ENCODE measurements at places on chromosomes 1 and 21. TPM values are rescaled to one million over a fixed set of nuclear protein-coding genes. Genes with fewer than 3 reads are reported as not detected.

LCE1D gene
- not detected for total RNA-seq

PTGS2 gene
- 0.37 TPM for total RNA-seq

PAX7 gene
- 0.09 TPM for total RNA-seq

- DNase-seq = peak; percentile 48
Observed at GRCh38 chr1:23013657-23014056, 2.0 kb downstream of the TEX46 start.

APCS gene
- total RNA-seq = not detected

- no peak for DNase-seq
Observed at GRCh38 chr1:234631721-234632125, 21.7 kb upstream of the IRF2BP2 start.

DNA sequence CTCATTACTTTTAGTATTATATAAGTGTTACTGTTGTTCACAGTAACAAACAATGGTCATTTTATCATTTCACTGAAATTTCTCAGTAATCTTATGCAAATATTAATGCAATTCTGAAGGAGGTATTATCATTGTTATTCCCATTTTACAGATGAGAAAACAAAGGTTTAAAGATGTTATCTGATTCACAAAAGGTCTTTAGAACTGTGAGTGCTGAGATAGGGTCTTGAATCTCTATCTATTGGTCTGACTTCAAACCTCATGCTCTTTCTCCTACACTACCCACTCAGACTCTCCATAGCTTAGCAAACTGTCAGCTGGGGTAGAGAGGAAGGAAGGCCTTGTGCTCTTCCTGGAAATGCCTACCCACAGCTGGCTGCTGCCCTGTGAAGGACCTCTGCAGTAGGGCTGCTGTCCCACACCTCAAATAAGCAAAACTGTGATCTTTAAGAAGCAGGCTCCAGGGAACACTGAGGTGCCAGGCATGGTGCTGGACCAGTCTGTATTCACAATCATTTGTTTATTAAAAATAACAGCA lies 6.2 kb upstream of the OSCP1 start:
- no peak for DNase-seq

VWA5B1 gene
- not detected for total RNA-seq

DNA sequence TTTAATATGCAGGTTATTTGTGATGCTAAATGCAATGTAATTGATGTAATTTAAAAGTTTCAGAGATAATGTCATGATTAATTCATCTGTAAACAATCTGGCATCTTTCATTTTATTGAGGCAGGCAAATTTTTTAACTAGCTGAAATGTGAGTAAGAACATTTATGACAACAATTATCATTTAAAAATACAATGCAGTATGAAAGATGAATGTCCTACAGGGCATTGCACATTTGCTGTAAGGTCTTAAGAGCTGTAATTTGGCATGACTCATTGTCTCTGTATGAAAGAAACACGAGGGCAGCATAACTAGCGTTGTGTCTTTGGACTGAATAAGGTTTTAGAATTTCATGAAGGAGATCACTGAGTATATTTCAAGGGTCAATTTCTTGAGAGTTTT lies 642.8 kb downstream of the PLA2G4A start:
- no peak for DNase-seq

- no peak for DNase-seq
Observed at GRCh38 chr1:55081905-55082296, 42.6 kb downstream of the PCSK9 start.

GRCh38 chr1:8674912-8675311 lies 142.5 kb downstream of the RERE start:
- no peak for DNase-seq

VSIG8 gene
- total RNA-seq = not detected

Data from H9 (cell line).